Stimulated activated CD4-positive, alpha-beta T cell treated with anti-CD3 and anti-CD28 coated beads, Interleukin-15, amount 100 ng/mL, for 48 hours (primary cell): ENCODE measurements at places on chromosomes 7 and 10.

GRCh38 chr10:94413361-94413760, 11.0 kb downstream of the TBC1D12 start:
- no peak for DNase-seq

DNA sequence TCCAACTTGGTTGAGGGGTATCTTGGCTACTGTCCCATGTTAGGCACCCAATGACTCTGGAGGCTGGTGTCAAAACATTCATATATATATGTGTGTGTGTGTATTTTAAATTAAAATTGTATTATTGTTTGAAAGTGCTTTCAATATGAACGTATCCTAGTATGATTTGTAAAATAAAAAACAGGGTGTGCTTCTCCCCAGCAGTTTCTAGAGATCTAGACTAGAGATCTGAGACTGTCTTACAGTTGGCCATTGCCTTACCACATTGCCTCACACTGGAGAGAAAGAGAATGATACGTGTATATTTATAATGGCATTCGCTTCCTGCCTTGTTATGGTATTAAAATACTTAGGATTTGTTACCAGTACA, 1.2 kb downstream of the BAG3 start:
- DNase-seq = no peak

DNA sequence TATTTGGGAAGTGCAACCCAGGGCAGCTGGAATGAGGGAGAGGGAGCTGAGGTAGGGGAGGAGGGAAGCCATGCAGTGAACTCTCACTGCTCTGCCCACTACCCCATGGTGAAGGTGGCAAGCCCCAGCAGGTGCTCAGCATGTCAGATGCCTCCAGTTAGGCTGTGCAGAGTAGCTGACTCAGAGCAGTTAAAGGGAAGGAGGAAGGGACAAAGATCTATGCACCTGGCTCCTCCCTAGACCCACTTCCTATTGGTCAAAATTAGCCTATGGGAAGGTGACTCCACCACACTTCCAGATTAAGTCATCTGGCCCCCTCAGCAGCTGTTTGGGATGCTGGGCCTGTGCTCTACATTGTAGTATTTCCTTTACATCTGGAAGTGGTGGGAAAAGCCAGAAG, 125.7 kb upstream of the MTPN start:
- DNase-seq = no peak

DNA sequence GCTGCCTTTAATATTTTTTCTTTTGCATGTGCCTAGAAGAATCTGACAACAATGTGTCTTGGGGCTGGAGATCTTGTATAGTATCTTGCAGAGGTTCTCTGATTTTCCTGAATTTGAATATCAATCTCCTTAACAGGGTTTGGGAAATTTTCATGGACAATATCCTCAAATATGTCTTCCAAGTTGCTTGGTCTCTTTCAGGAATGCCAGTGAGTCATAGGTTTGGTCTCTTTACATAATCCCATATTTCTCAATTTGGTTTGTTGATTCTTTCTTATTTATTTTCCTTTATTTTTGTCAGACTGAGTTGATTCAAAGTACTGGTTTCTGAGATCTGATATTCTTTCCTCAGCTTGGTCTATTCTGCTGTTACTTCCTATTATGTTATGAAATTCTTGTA, 208.7 kb upstream of the GLI3 start:
- DNase-seq = no peak

GRCh38 chr10:31025142-31025541, 6.5 kb downstream of the ZNF438 start:
- DNase-seq = no peak

- DNase-seq = no peak
Measured at GRCh38 chr10:104303594-104304355, 34.5 kb downstream of the ITPRIP start.

DNA sequence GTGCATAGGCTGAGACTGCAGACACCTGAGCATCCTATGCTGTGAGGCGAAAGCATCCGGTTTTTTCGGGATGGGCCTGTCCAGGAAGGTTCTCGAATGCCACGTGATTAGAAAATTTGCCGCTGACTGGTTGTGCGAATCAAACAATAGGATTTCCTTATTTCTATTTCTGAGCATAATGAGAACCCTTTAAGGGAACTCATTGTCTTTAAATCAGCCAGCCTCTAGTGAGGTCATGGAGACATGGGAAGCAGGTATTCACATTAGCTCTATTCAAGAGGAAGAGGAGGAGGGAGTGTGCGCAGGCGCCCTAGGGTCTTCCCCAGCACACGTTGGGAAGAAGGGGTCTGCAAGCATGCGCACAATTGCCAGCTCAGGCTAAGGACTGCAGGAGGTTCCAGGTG, 5.6 kb downstream of the GIMAP1 start:
- no peak for DNase-seq

GRCh38 chr7:100351657-100352058, 6.3 kb upstream of the PILRB start:
- no peak for DNase-seq

DNA sequence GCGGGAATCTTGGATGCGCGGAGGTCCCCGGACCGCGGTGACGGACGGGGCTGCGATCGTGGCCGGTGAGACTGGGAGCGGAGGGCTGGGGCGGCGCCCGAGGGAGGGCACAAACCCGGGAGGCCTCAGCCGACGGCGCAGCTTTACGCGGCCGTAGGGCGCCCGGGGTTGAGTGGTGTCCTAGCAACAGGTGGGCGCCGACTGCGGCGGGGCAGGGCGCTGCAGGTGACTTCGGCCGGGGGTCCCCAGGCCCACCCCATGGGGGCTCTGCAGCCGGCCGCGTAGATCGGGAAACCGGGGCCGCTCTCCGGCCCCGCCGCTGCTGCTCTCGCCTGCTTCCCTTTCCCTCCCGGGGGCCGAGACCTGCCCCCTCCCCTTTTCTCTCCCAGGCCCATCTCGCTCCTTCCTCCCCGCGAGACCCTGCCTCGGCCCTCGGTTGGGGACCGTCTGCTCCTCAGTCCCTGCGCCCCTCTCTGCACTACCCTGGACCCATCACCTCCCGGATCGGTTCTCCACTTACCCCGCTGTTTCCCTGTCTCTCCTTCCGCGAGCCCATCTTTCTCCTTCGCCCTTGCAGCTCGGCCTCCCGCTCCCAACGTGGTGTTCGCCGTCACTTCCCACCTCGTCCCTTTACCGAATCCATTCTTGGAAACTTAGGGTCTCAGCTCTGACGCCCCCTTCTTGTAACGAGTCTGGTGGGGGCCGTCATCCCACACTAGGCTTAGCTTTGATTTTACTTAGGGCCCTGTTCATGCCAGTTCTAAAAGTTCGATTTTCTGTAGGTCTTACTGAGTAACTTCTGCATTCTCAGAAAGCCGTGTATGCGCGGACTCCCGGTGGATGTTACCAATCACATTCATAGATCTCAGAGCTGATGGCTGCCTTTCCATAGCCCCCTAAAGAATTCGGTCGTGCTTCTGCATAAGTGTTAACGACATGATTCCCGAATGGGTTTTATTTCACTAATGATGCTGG, 18.5 kb upstream of the ACBD5 start:
- no peak for DNase-seq

GRCh38 chr7:26653430-26654399, 210.7 kb downstream of the SKAP2 start:
- DNase-seq = no peak

DNA sequence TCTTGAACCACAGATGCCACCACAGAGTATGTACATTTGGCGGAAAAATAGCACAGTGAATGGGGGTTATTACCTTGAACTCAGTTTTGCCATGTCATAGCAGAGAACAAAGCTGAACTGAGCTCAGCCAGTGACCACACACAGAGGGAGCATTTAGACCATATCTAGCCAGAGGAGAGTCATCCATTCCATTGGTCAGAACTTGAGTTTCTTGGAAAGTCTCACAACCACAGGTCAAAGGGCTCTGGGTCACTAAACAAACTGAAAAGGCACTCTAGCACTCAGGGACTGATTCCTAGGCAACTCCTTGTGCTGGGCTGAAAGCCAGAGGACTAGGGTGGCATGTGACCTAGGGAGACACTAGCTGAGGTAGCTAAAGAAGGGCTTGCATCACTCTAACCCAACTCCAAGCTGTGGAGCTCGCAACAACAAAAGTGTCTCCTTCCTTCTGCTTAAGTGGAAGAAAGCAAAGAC, 239.7 kb upstream of the SEMA3D start:
- DNase-seq = no peak

- DNase-seq = peak; percentile 60
Measured at GRCh38 chr7:5694912-5695726, 86.3 kb downstream of the RNF216 start.

- DNase-seq = no peak
Measured at GRCh38 chr7:69363136-69363535, 235.1 kb upstream of the AUTS2 start.

DNA sequence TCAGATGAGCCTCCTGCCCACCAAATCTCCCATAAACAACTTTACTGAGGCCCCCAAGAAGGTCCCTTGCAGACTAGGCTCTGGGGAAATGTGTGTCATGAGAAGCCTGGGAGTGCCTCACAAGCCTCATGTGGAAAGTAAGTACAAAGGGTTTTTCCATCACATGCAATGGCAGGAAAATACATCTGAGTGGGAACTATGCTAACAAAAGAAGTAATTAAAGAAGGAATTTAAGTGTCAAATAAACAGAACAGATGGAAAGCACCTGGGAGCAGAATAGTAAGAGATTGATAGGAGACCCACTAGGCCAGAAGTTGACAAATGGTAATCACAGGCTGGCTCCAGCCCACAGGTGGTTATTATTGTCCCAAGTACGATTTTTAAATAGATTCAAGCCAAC, 20.5 kb downstream of the GSAP start:
- no peak for DNase-seq

- no peak for DNase-seq
Measured at GRCh38 chr7:131950758-131951157, 394.3 kb upstream of the PODXL start.

DNA sequence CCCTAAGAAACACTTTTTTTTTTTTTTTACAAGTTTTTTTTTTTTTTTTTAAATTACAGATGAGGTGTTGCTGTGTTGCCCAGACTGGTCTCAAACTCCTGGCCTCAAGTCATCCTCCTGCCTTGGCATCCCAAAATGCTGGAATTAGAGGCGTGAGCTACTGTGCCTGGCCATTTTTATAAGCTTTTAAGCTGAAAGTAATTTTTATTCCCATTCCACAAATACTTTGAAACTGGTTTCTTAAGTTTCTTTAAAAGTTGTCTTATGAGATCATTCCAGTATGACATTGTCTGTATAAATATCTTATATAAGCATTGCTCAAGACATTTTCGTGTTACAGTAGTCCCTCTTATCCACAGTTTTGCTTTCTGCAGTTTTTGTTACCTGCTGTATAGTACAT, 61.4 kb upstream of the CYP26C1 start:
- no peak for DNase-seq

DNA sequence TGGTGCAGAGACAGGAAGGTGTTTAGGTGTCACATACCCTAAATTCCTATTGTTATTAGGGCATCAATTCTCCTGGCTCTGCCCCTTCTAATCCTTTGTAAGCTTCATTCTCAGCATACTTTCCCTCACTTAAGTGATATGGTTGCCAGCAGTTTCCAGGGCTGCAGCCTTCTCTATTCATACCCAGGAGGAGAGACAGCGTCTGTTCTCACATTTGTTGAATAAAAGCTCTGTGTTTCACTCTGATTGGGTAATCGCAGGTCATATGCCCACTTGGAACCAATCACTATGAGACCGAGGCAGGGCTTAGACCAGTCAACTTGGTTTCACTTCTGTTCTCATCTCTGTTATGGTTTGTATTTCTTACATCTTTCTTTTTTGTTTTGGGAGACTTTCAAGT, 109.6 kb upstream of the MTPN start:
- DNase-seq = no peak

- DNase-seq = no peak
Measured at GRCh38 chr10:31701546-31701945, 227.1 kb downstream of the ARHGAP12 start.

DNA sequence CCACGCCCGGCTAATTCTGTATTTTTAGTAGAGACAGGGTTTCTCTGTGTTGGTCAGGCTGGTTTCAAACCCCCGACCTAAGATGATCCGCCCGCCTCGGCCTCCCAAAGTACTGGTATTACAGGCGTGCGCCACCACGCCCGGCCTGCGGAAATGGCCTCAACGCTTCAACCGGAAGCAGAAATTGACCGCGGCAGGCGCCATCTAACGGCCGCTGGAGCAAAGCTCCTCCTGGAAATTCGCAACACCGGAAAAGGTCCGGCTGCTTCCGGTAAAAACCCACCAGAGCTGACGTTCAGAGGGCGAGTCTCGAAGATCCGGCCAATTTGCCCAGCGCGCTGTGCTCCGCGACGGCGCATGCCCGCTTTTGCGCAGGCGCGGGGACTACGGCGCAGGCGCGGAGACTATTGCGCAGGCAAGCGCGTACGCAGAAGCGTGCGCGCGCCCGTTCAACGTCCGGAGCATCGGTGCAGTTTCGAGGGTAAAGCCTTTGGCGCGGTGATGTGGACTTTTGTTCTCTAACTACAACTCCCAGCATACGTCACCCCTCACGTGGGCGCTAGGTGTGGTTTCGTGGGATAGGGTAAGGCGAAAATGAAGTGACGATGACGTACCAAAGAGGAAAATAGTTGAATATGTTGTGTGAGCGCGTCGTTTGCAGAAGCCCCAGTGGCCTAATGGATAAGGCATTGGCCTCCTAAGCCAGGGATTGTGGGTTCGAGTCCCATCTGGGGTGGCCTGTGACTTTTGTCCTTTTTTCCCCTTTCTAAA, 915 bp upstream of the FMC1 start:
- DNase-seq = peak; percentile 98

- no peak for DNase-seq
Measured at GRCh38 chr10:68665841-68666240, 55.2 kb upstream of the CCAR1 start.

- no peak for DNase-seq
Measured at GRCh38 chr10:32182476-32182875, 126.3 kb upstream of the KIF5B start.

DNA sequence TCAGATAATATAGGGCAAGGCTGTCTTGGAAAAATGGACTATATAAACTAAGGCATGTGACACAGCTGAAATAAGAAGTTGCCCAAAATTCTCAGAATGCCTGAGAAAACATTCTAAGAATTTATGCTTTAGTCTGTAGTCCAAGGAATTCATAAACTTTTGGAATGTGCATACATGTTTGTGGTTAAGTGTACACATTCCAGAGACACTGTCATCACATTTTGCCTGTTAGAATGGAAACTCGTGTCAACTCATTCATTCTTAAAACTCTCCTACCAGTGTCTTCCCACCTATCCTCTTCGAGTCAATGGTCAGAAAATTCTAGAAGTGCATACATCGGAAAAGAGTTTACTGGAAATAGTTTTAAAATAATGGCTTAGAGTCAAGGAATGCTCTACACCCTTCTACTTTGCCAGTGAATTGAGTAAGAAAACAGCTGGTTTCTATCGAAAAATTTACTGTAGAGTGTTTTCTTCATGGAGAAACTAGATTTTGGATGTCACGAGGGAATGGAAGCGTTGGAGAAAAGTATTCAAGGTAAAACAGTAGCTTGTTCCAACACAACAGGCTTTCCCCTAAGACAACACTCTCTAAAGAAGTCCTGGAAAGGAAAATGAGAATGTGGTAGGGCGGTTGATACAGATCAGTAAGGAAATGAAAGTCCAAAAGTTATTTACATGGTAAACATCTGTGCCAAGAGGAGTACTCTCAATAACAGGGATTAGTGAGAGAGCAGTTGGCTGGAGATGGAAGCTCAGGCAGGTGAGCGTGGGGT, 1177.6 kb upstream of the C7orf33 start:
- DNase-seq = no peak

- no peak for DNase-seq
Measured at GRCh38 chr10:61183967-61184366, 240.0 kb upstream of the RHOBTB1 start.

- DNase-seq = peak; percentile 12
Measured at GRCh38 chr10:29496341-29497162, 138.2 kb downstream of the SVIL start.
